Occipital lobe (tissue), 3 donors: ENCODE measurements at places on chromosomes 13 and 19. TPM values are rescaled to one million over a fixed set of nuclear protein-coding genes. Genes with fewer than 3 reads are reported as not detected.

Gene NKG7
- total RNA-seq, result not detected

- DNase-seq, result no peak
Measured at GRCh38 chr19:53621885-53622740, 9.7 kb upstream of the DPRX start.

GRCh38 chr19:6524311-6524710 lies 6.5 kb upstream of the TNFSF9 start:
- DNase-seq, result no peak

DNA sequence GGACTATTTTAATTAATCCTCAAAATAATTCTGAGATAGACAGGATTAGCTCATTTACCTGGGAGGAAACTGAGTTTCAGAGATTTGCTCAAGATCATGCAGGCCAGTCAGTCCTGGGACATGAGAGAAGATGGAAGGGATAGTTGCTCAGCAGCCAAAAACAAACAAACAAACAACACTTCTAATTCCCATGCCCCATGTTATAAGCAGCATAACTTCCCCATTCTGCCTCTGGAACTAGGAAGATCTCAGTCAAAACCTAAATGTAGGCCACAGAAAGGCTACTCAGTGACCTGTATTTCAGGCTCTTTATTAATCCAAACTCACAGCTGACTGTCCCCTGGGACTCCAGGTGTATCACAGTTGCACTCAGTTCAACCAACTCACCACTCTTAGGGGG lies 489.2 kb upstream of the NBEA start:
- no peak for DNase-seq

GRCh38 chr13:74132152-74132775 lies 1.9 kb downstream of the KLF12 start:
- no peak for DNase-seq

Gene GPATCH1
- total RNA-seq, result 16.4 TPM

DNA sequence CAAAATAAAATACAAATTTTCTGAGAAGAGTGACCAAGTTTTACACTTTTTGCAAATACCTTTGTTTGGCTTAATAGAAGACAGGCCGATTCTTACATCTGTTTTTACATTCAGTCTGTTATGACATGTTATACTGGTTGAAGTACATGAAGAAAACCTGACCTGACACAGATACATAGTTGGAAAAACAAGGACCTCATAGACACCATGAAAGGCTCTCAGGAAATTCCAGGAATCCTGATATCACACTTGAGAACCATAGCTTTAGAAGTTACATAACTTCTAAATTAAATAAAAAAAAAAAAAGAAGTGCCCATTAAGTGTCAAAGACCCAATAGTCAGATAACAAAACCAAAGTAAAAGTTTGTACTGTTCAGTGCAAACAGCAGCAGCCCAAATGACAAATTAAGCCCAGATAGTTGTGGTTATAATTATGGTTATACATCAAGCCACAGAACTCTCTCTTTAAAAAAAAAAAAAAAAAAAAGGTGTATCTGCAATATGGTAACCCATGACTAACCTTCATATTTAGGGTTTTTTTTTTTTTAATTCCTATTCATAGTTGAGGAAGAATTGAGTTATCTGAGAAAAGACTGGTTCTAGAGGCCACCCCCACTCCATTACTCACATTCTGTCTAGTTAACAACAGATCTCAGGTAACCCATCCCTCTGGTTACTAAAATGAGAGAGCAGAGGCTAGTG lies 19.8 kb downstream of the RBM26 start:
- DNase-seq, result no peak

- no peak for DNase-seq
Measured at GRCh38 chr13:113092776-113093579, 12.6 kb upstream of the F7 start.

DNA sequence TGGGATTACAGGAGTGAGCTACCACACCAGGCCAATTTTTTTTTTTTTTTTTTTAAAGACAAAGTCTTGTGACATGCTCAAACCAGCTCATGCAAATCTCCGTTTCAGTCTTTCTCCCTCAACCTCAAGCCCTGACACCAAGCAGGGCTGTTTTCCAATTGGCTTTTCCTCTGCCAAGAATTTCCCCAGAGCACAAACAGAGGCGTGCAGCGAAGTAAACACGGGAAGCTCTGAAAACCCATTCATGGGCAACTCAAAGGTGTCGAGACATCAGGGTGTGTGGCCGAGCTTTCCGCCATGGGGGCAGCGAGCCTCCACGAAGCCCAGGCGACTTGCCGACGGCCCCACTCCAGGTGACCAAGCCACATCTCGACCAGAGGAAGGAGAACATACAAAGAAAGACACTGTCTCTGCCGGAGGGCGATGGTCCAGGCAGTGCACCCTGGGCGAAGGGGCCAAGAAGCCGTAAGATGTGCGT lies 70.0 kb downstream of the INSR start:
- DNase-seq, result no peak

Gene PLPP2
- total RNA-seq, result 0.62 TPM

DNA sequence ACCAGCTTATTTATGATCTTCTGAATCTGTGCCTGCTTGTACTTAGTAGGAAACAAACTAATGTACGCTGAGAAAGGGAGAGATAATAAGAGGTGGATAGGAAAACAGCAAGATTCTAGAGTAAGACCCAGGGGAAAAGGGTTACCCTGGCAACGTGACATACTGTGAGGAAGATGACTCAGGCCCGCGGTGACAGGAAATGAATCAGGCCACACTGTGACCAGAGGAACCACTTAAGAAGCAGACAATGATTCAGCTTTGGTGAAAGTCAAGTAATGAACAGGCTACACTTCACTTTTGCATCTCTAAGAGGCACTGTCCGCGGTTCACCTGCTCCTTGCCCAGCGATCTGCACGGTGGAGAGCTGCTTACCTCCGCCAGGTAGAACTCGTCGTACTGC lies 158.2 kb downstream of the NALCN start:
- no peak for DNase-seq

Gene GIPR
- total RNA-seq, result not detected

Gene ATXN8OS
- total RNA-seq, result 2.2 TPM

GRCh38 chr13:50999641-51000040 lies 90.0 kb downstream of the RNASEH2B start:
- DNase-seq, result no peak

Gene GNG8
- not detected for total RNA-seq

DNA sequence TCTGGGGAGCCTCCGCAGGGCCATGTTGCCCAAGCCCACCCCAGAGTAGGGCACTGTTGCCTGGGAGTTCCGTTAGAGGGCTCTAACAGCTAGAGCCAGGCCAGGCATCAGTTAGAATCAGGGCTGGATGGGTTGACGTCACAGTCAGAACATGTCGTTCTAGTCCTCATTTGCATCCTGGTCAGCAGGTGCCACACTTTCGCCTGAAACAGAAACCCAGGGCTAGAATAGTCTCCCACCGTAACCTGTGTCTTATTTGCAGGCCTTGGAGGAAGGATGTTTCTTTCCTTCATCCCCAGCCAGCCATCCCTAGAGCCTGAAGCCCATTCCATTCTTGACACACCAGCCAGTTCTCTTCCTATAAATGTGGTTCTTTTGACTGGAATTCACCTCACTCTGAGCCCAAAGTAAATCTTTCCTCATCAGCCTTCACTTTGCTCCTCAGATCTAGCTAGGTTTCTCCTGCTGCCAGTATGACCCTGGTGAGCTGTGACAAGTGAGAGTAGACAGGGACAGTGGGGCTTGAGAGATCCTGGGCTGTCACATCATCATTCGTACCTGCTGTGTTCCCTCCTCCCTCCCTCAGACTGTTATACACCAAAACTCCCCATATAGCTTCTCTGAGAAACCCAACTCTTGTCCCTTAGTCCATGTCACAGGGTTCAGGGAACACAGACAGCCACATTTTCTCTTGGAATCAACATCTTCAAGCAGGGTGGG lies 12.2 kb upstream of the CCDC97 start:
- DNase-seq, result no peak

DNA sequence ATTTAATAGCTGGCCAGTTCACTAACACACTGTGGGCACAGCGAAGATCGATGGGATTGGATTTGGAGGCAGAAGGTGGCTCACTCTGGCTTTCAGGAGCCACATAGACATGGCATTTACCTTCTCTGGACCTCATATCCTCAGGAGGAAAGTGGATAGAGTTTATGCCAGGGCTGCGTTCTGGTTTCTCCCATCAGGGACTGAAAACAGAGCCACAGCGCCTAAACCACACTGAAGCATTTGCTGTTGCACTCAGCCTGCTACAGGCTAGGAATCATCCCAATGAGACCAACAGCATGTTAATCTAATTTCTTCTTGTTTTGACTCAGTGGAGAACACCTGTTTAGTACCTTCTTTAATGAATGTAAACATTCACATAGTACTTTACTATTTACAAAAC lies 1.6 kb downstream of the CYSLTR2 start:
- DNase-seq, result no peak

DNA sequence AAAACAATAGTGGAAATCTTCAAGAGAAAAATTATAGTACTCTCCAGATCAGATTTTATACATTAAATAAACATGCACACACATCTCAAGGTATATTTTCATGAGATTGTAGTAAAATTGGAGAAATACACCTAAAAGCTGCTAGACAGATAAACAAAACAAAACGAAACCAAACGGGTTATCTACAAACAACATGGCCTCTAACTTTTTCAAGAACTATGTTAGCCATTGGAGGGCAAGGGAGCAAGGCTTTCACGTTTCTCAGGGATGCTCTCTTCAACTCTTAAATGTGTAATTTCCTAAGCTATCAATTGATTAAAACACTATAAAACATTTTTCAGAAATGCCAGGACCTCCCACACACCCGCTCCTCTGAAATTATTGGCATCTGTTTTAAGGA lies 1262.4 kb upstream of the PCDH20 start:
- no peak for DNase-seq

Gene SIAH3
- 9.8 TPM for total RNA-seq

Gene SIGLEC8
- total RNA-seq, result 2.0 TPM

Gene ZNF154
- 42.7 TPM for total RNA-seq

GRCh38 chr13:104008541-104009435 lies 942.6 kb upstream of the SLC10A2 start:
- DNase-seq, result no peak

Gene SIGLEC10
- 1.6 TPM for total RNA-seq

Gene MTUS2
- 3.6 TPM for total RNA-seq

GRCh38 chr13:23921451-23921888 lies 24.2 kb upstream of the C1QTNF9B start:
- no peak for DNase-seq

DNA sequence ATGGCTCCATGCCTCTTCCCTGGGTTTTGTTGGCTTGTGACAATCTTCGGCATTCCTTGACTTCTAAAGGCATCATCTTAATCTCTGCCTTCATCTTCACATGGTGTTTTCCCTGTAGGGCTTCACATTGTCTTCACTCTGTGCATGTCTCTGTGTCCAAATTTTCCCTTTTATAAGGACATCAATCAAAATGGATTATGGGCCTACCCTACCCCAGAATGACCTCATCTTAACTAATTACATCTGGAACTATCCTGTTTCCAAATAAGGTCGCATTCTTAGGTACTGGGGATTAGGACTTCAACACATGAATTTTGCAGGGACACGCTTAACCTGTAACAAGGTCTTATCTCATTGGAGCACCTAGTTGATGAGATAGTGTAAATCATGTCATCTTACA lies 290.3 kb upstream of the KLF12 start:
- DNase-seq, result no peak

Gene ZIK1
- total RNA-seq, result 33.7 TPM

DNA sequence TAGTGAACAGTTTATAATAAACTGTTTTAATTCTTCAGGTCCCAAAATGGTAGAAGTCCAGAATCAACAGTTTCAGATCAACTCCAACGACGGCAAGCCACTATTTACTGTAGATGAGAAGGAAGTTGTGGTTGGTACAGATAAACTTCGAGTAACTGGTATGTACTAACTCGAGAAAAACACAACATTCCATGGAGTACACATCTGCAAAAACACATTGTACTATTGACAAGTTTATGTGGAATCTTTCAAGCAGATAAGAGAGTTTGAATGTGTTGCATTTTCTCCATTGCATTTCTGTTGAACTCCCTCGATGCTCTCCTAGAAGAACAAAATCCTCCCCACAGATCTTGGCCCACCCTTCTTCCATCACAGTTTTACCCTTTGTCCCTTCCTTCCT lies 98.5 kb downstream of the SGCG start:
- no peak for DNase-seq

Gene FFAR2
- 0.16 TPM for total RNA-seq

GRCh38 chr19:2816641-2817040 lies 3.0 kb upstream of the ZNF554 start:
- DNase-seq, result no peak

DNA sequence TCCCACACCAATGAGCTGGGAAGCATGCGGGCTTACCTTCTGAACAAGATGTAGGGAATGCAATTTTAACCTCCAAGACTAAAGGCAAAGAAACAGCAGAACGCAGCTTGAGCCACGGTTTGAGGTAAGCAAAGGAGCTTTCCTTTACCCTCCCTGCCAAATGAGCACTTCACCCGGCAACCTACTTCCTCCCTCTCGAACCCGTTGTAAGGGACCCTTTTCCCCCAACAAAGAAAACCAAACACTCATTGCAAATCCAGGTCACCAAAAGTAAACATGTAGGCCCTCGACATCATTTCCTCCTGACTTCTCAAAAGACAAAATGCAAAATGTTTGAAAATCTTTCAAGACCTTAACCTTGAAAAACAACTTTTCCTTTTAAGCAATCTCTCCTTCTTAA lies 65.3 kb downstream of the ABCC4 start:
- no peak for DNase-seq

DNA sequence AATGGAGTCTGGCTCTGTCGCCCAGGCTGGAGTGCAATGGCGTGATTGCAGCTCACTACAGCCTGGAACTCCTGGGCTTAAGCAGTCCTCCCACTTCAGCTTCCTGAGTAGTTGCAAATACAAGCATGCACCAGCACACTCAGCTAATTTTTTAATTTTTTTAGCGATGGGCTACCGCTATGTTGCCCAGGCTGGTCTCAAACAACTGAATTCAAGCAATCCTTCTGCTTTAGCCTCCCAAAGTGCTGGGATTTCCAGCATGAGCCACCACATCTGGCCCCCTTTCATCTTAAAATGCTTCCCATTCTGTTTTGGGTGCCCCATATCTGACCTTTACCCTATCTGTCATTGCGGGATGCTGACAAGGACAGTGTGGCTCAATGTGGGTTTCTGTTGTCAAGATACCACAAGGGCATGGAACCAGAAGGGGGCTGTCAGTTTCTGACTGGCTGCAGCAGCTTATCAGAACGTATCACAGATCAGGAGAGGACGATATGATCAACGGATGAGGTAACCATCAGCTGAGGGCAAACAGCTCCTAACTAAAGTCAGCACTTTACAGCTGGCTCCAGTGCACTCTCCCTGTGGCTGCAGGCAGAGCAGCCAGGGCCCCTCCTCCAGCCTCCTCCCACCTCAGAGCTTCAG lies 32.4 kb downstream of the GPR42 start:
- DNase-seq, result no peak

Gene C19orf81
- 2.3 TPM for total RNA-seq

- no peak for DNase-seq
Measured at GRCh38 chr13:79401259-79402070, 4.6 kb downstream of the RBM26 start.
